Stimulated activated CD4-positive, alpha-beta T cell treated with anti-CD3 and anti-CD28 coated beads, TNF-alpha, amount 100 ng/mL, for 1 hour (primary cell): ENCODE measurements at places on chromosomes 13 and 19.

- peak; percentile 71 for DNase-seq
Observed at GRCh38 chr19:35211545-35212230, 16.9 kb downstream of the FAM187B start.

- no peak for DNase-seq
Observed at GRCh38 chr13:40210865-40211585, 455.4 kb downstream of the FOXO1 start.

- no peak for DNase-seq
Observed at GRCh38 chr13:108549934-108550333, 79.5 kb upstream of the MYO16 start.

- DNase-seq = peak; percentile 2
Observed at GRCh38 chr13:73303851-73304250, 245.0 kb downstream of the KLF5 start.
